Bladder microvascular endothelial cell (primary cell): ENCODE measurements at places on chromosomes 4 and X. TPM values are rescaled to one million over a fixed set of nuclear protein-coding genes. Genes with fewer than 3 reads are reported as not detected.

The HSD17B13 gene
- 0.13 and 0.16 TPM in 2 replicates for total RNA-seq

The IQSEC2 gene
- 2.6 TPM in 2 replicates for total RNA-seq

The NPY1R gene
- total RNA-seq, result 0.06 TPM in 1 of 2 replicates, not detected in the other

The UCP1 gene
- total RNA-seq, result not detected in 2 replicates

The TRIM60 gene
- total RNA-seq, result not detected in 2 replicates

The SLC34A2 gene
- under 0.01 TPM in 1 of 2 replicates, not detected in the other for total RNA-seq

The NEUROG2 gene
- not detected in 2 replicates for total RNA-seq
